SHP77 (cell line): ENCODE measurements at places on chromosomes 4 and X.

- DNase-seq, result no peak
These were observed 85.7 kb downstream of the DIAPH2 start for GRCh38 chrX:96770315-96770714.

DNA sequence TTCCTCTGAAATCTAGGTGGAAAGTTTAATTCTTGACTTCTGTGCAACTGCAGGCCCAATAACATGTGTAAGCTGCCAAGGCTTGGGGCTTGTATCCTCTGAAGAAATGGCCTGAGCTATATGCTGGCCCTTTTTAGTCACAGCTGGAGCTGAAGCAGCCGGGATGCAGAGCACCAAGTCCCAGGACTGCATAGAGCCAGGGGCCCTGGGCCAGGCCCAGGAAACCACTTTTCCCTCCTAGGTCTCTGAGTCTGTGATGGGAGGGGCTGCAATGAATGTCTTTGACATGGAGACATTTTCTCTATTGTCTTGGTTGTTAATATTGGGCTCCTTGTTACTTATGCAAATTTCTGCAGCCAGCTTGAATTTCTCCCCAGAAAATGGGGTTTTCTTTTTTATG is 588.5 kb downstream of the CENPC start:
- DNase-seq, result no peak

- DNase-seq, result no peak
These were observed 63.4 kb upstream of the KLF3 start for GRCh38 chr4:38600575-38600974.

GRCh38 chr4:6803246-6803645 is 20.7 kb downstream of the KIAA0232 start:
- DNase-seq, result no peak

DNA sequence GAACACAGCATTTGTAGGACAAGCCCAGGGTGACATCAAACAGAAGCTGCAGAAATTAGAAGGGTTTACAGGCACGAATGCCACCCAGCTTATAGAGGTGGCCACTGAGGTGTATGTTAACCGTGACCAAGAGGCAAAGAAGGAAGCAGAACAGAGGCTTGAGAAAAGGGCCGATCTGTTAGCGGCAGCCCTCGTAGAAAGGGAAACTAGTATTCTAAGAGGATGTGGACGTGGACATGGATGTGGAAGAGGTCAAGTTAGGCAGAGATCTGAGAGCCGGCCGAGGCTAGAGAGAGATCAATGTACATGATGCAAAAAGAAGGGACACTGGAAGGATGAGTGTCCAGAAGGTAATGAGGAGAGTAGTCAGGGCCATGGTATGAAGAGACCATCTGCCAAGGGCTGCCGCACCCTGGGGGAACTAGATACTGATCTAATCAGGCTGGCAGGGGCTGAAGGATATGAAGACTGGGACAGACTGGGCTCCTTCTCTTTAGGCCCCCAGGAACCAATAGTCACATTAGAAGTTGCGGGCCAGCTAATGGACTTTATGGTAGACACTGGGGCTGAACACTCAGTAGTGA is 27.5 kb downstream of the LIAS start:
- no peak for DNase-seq

GRCh38 chrX:24231641-24232179 is 82.2 kb downstream of the SUPT20HL2 start:
- DNase-seq, result no peak
